H9 (cell line): ENCODE measurements at places on chromosomes 5 and 9.
A peak's percentile ranks its signal among the peaks of the same experiment; 100 is the strongest.

- no peak for DNase-seq
Measured at GRCh38 chr5:153543959-153544470, 53.5 kb downstream of the GRIA1 start.

DNA sequence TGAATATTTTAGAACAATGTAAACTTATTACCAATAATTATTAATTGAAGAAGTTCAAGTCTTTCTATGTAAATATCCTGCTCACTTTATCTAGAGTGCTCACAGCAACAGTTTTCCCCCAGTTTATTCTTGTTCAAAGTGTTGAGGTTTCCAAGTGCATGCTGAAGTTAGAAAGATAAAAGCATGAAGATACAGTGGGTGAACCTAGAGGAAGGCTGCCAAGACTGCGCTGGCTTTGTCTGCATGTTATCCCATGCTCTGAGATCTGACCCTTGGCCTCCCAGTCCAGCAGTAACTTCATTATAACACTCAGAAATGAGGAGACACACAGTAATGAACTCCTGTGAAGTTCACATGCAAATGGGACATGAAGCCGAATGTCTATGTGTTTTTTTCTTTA lies 76.0 kb upstream of the PIP5K1B start:
- no peak for DNase-seq

- no peak for DNase-seq
Measured at GRCh38 chr5:174065528-174066197, 20.2 kb downstream of the NSG2 start.

GRCh38 chr9:71783120-71783523 lies 14.8 kb upstream of the CEMIP2 start:
- DNase-seq: peak; percentile 38

- no peak for DNase-seq
Measured at GRCh38 chr5:160285316-160285715, 27.0 kb downstream of the CCNJL start.
